ENCODE measurements at places on chromosomes 2 and 18.

DNA sequence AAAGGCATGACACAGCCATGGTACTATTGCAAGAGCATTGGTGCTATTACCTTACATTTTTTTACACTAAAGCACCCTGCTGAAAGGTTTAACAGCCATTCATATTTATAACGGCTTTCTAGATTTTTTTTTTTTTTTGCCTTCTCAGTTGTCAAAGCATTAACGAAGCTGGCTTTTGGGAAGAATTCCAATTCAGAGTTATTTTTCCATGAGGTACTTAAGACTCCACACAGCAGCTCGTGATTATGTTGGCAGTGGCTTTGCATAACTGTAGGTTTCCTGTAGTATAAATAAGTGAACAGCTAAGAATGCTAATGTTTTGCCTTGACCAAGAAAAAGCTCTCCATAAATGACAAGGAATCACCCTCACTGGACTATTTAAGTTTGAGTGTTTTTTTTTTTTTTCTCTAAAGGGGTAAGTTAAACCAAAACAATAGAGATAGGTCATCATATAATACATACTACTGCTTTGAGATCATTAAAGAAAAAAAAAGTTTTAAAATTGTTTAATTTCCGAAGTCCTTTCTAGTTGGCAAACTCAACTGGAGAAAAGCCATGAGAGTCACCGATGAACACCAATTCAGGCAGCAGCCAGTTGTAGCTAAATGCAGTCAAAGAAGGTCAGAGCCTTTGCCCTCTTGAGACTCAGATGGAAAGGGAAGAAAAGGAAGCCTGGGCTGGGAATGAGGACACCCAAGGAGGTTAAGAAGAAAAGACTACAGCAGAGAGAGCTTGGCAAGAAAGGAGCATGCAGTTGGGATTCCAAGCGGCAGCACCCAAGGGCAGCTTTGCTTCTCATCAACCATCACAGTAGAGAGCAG is 187.4 kb upstream of the NCKAP5 start:
- no peak for DNase-seq

DNA sequence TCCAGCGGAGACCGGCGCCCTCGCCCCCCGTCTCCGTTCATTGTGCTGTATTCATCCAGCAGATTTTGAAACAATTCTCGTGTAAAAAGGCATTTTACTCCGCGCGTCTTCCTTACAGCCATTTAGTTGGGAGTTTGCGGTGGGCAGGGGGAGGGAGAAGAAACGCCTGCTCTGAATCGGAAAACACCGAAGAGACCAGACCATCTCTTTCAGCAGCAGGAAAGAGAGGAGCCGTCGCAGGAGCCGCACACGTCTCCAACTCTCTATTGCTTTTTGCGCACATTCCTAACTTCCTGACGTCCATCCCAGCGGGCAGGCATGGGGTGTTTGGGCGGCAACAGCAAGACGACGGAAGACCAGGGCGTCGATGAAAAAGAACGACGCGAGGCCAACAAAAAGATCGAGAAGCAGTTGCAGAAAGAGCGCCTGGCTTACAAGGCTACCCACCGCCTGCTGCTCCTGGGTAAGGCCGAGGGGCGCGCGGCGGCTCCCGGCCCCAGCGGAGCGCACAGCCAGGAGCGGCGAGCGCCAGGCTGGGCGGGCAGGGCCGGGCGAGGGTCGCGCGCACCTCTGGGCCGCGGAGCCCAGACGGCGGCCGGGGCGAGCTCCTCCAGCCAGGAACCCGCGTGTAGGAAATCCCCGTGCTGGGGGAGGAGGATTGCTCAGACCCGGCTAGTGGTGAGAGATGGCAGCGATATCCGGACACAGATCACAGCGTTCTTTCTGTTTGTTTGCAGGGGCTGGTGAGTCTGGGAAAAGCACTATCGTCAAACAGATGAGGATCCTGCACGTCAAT is 63.2 kb downstream of the GNAL start:
- no peak for DNase-seq

- DNase-seq = no peak
Observed at GRCh38 chr2:103818176-103818575, 1035.7 kb upstream of the POU3F3 start.

DNA sequence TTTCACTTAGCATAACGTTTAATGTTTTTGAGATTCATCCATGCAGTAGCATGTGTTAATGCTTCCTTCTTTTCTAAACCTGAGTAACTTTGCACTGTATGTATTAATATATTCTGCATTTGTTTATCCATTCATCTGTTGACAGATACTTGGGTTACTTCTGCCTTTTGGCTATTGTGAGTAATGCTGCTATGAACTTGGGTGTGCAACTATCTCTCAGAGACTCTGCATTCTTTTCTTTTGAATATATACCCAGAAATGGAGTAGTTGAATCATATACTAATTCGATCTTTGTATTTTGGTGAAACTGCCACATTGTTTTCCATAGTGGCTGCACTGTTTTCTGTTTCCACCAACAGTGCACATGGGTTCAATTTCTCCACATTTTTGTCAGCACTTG is 128.3 kb downstream of the SH3BP4 start:
- no peak for DNase-seq

DNA sequence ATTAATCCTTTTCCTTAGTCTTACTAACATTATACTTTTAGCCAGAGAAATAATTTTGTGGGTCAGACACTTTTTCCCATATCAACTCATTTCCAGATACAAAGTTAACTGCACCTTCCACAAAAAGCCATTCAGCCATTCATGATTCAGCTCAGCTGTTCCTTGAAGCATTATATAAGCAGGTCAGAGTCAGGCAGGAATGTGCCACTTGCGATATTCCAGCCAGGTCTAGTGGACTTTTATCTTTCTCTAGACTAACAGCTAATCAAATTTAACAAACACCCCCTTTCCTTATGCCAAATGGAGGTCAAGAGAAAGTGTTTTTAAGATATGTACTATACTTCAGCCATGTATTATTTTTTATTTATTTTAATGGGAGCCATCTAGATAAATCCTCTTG is 75.6 kb upstream of the EPB41L3 start:
- DNase-seq = no peak

DNA sequence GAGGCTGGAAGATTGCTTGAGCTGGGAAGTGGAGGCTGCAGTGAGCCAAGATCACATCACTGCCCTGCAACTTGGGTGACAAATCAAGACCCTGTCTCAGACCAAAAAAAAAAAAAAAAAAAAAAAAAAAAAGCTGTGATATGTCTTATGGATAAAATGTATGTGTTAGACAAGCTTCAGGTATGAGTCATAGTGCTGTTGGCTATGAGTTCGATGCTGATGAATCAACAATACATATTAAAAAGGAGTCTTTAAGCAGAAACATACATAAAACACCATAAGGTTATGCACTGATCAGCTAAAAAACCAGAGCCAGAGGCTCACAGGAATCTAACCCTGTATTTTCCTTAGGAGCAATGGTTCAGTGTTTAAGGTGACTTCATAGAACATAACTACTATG is 332.3 kb downstream of the NCKAP5 start:
- DNase-seq = no peak

- no peak for DNase-seq
Observed at GRCh38 chr2:235780401-235780800, 286.6 kb downstream of the AGAP1 start.

GRCh38 chr18:43067570-43067969 is 47.9 kb downstream of the RIT2 start:
- DNase-seq = no peak

GRCh38 chr2:206701952-206702605 is 16.1 kb downstream of the DYTN start:
- no peak for DNase-seq

- DNase-seq = no peak
Observed at GRCh38 chr2:27954771-27955383, 64.3 kb downstream of the BABAM2 start.

GRCh38 chr18:58339890-58340289 is 289.0 kb downstream of the ALPK2 start:
- DNase-seq = no peak

- no peak for DNase-seq
Observed at GRCh38 chr18:61464551-61465142, 131.4 kb downstream of the CDH20 start.

GRCh38 chr18:9835113-9835755 is 50.5 kb upstream of the TXNDC2 start:
- no peak for DNase-seq

DNA sequence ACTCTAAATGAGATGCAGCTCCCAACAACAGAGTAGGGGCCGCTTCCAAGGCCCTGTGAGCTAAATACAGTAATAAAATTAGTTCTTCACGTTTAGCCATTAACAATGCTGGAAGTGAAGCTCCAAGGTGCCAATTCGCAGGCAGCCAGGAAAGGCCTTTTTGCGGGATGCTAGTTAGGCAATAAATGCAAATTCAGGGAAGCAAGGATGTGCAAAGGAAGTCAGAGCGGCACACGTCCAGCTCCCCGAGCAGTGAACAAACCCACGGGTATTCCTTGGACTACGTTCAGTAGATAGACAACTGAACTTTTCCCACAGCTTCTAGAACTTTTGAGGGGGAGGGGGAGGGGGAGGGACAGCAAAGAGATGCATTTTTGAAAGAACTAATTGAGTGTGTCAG is 6.9 kb downstream of the ZNF516 start:
- no peak for DNase-seq

- no peak for DNase-seq
Observed at GRCh38 chr2:128612628-128613027, 294.0 kb upstream of the HS6ST1 start.

GRCh38 chr18:63363951-63364350 is 3.1 kb downstream of the KDSR start:
- peak; percentile 19 for DNase-seq

DNA sequence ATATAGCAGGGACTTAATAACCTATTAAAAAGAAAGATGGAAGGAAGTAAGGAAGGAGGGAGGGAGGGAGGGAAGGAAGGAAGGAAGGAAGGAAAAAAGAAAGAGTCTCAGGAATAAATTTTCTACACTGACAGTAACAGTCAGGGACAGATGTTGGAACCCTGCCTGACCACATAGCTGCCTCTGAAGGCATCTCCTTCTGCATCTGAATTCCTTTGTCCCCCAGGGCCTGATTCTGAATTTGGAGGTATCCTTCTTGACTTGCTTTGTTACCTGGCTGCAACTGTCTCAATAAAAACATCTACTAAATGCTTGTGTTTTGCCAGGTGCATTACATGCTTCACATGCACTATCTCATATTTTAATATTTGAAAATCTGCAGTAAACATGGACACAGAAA is 17.4 kb upstream of the LRATD1 start:
- no peak for DNase-seq

GRCh38 chr18:74652392-74652988 is 54.8 kb downstream of the ZNF407 start:
- no peak for DNase-seq

GRCh38 chr2:79223539-79223938 is 64.0 kb upstream of the REG3A start:
- DNase-seq = no peak

- no peak for DNase-seq
Observed at GRCh38 chr2:28420722-28421121, 28.1 kb downstream of the FOSL2 start.

DNA sequence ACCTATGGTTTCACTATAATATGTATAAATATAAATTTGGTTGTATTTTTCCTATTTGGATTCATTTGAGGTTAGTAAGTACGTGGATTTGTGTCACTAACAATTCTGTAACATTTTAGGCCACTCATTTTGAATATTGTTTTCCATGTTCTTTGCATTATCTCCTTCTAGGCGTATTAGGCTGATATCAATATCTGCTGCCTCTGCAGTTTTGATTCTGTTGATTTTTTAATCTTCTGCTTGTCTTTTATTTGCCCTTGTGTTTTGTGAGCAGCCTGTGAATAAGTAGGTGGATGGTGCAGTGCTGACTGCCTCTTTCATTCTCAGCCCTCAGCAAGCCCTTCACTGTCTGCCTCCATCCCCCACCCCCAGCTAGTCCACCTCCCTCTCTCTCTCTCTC is 165.7 kb upstream of the BCL2L11 start:
- DNase-seq = no peak

DNA sequence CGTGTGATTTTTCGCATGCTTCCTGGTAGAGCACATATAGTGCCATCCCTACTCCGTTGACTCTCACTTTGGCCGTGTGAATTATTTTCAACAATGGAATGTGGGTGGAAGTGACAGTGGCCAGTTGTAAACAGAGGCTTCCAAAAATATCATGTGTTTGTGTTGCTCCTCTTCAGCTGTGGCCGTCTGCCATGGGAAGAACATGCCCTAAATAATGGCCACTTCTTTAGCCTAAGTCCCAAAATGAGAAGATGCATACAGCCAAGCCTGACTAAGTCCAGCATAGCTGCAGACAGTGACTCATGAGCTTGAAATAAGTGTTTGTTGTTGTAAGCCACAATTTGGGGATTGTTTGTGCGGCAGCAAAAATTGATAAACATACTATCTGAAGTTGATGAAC is 8.9 kb upstream of the GALNT1 start:
- DNase-seq = no peak

- DNase-seq = no peak
Observed at GRCh38 chr2:190599546-190600220, 49.2 kb upstream of the NAB1 start.

DNA sequence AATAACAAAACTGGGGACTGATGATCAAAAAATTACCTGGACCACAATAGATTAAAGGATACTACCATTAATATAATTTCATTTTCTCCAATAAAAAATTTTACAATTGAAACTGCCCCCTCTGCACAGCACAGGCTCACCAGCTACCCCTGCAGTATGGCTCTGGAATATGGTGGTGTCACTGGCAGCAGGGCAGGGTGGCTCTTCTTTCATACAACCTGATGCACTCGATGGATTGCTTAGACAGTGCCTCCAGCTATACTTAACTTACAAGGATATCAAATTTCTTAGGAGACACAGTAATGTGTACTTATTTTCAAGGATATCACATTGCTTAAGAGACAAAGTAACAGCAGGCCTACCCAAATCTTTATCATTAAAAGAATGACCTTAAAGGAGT is 124.0 kb downstream of the PRELID3A start:
- no peak for DNase-seq

- DNase-seq = no peak
Observed at GRCh38 chr18:48913775-48914174, 37.0 kb downstream of the SMAD7 start.

Measured in CD8-positive, alpha-beta memory T cell (primary cell).